ENCODE measurements at places on chromosomes 16 and 17.

DNA sequence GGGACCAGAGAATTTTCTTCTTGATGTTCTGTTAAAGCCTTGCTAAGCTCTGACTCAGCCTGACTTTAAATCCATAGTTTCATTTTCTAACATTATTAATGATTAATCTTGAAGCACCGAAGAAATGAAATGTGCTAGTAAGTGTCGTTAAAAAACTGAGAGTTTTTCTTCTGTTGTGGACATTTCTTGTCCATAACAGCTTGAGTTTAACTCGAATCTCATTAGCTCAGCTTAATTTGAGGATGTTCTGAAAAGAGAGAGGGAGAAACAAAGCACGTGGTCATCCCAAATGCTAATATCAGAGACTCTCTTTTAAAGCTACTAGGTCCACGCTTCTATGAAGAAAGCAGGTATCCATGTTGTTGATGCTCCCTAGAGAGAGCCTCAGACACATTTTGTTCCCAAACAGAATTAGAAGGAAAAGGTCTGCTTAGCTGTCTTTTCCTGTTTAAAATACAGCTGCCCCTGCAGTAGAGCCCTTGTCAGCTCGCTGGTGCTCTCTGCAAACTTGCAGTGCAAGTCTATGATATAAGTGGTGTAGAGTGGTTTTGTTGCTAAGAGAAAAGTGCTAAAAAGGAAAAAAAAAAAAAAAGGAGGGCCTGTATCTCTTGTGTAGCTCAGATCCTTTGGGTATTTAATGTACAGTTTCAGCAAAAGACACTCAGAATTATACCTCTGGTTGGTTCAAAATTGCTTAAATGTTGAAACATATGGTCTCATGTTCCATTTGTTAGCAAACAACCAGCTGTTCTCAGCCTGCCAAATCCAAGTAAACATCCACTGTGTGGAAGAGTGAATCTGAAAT is 191.1 kb upstream of the TBX2 start:
- no peak for DNase-seq

DNA sequence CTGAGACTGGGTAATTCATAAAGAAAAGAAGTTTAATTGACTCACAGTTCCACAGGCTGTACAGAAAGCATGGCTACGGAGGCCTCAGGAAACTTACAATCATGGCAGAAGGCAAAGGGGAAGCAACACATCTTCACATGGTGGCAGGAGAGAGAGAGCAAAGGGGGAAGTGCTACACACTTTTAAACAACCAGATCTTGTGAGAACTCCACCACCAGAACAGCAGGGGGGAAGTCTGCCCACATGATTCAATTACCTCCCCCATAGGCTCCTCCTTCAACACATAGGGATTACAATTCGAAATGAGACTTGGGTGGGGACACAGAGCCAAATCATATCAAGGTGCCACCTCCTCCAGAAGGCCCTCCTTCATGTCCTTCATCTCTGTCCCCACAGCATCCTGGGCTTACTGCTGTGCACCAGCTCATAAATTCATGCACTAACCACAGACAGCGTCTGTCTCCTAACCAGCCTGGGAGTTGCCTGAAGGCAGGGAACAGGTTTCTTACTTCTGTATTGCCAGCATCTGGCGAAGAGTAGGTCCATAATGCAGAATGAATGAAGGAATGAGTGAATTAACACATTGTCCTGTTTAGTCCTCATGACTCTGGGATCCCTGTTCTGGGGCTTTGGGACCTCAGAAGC is 74.4 kb downstream of the WSB1 start:
- no peak for DNase-seq

DNA sequence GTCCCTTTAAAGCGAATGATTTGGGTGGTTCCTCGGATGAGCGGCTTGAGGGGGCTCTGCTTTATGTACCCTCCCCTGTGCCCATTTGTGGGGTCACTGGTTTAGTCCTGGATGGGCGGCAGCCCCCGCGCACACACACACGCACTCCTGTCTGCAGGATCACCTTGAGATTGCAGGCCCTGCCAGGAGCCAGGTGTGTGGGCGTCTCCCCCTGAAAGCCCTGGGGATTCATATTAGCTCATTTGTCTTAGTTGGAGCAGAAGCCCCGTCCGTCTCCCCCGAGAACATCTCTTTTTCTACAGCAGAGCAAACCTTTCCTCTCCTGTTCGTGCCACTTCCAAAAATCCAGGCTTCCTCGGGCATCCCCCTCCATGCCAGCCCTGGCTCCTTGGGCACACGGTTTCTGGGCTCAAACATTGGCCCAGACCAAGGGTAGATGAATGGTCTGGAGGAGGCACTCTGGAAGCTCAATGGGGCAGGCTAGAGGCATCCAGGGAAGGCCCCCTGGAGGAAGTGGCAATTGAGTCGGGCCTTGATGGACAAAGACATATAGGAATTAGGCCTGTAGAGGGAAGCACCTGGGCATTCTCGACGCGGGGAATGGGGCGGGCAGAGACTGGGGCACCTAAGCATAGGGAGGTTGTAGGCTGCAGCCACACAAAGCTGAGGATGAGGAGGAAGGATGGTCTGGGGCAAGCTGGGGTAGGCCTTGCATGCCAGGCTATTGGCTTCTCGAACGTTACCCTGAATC is 218.5 kb upstream of the GSE1 start:
- DNase-seq, result no peak

GRCh38 chr17:74148446-74148845 is 55.0 kb upstream of the RPL38 start:
- DNase-seq, result no peak

DNA sequence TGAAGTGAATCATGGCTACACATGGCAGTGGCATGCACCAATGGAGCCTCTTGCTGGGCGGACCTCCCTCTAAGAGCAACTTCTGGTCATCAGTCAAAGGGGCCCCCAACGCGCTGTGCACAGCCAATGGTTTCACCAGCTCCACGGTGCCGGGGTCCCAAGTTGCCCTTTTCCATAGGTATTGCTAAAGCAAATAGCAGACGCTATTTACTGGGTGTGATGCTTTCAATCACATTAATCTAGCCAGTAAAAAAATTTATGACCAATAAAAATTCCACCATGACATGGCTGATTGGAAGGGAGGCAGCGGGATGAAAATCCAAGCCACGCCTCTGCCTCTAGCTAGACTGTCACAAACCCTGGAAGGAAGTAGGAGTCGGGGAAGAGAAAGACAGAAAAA is 680.3 kb upstream of the SOX9 start:
- DNase-seq, result no peak

- DNase-seq, result no peak
These were observed 171.5 kb downstream of the AXIN2 start for GRCh38 chr17:65389949-65390348.

GRCh38 chr16:87095271-87095670 is 221.9 kb downstream of the C16orf95 start:
- DNase-seq, result no peak

DNA sequence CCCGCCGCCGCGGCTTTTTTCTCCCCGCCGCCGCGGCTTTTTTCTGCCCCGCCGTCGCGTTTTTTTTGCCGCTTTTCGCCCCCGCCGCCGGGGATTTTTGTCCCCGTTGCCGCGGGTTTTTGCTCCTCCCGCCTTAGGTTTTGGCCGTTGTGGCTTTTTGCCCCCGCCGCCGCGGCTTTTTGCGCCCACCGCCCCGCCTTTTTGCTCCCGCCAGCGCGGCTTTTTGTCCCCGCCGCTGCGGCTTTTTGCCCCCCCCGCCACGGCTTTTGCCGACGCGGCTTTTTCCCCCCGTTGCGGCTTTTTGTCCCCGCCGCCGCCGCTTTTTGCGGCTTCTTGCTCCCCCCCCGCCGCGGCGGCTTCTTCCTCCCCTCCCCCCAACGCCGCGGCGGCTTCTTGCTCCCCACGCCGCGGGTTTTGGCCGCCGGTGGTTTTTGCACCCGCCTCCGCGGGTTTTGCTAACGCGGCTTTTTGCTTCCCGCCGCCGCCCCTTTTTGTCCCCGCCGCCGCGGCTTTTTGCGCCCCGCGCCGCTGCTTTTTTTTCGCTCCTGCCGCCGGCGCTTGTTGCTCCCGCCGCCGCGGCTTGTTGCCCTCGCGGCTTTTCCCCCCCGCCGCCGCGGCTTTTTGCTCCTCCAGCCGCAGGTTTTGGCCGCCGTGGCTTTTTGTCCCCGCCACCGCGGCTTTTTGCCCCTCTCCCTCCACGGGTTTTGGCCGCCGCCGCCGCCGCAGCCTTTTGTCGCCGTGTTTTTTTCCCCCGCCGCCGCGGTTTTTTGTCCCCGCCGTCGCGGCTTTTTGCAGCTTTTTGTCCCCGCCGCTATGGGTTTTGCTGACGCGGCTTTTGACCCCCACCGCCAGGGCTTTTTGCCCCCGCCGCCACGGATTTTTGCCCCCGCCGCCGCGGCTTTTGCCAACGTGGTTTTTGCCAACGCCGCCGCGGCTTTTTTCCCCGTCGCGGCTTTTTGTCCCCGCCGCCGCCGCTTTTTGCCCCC is 150.3 kb downstream of the KCNJ18 start:
- DNase-seq, result no peak

DNA sequence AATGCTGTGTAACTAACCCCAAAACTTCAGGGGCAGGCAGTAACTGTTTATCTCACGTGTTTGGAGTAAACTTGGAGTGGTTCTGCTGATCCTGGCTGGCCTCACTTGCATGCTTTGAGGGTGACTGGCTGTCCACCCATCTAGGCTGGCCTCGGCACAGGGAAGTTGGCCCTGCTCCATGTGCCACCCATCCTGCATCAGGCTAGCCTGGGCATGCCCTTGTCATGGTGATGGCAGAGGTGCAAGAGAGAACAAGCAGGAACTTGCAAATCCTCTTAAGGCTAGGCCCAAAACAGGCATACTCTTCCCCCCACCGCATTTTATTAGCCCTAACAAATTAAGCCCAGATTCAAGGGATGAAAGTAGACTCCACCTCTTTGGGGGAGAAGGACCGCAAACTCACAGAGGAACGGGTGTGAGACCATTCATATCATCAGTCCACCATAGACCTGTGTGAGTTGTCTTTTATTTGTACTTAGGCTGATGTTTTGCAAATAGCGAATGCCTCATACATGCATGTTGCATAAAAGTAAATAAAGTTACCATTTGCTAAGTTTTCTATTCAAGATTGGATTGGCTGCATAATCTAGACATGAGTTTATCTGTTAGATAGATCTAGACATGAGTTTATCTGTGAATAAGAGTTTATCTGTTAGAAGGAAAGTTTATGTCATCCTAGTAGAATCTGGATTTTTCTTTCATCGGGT is 221.0 kb downstream of the CCDC182 start:
- DNase-seq, result no peak

DNA sequence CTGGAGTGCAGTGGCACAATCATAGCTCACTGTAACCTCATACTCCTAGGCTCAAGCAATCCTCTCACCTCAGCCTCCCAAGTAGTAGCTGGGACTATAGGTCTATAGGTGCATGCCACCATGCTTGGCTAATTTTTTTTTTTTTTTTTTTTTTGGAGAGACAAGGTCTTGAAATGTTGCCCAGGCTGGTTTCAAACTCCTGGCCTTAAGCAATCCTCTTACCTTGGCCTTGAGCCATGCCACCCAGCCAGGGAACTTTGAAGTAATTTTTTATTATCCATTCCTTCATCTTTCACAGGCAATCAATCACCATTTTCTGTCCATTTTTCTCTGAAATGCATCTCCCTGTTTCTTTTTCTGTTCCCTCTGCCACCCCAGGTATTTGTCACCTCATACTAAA is 6.3 kb upstream of the PSMD7 start:
- DNase-seq, result no peak

DNA sequence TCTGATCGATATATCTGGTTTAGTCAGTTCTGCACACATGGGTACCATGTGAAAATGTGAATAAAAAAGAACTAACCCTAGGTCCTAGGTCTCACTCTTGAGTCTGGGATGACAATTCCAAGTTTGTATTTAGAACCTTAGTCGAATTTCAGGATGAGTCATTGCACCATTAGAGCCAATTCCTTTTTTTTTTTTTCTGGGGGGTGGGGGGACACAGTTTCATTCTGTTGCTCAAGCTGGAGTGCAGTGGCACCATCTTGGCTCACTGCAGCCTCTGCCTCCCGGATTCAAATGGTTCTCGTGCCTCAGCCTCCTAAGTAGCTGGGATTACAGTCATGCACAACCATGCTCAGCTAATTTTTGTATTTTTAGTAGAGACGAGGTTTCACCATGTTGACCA is 41.6 kb downstream of the SPAG9 start:
- DNase-seq, result no peak

DNA sequence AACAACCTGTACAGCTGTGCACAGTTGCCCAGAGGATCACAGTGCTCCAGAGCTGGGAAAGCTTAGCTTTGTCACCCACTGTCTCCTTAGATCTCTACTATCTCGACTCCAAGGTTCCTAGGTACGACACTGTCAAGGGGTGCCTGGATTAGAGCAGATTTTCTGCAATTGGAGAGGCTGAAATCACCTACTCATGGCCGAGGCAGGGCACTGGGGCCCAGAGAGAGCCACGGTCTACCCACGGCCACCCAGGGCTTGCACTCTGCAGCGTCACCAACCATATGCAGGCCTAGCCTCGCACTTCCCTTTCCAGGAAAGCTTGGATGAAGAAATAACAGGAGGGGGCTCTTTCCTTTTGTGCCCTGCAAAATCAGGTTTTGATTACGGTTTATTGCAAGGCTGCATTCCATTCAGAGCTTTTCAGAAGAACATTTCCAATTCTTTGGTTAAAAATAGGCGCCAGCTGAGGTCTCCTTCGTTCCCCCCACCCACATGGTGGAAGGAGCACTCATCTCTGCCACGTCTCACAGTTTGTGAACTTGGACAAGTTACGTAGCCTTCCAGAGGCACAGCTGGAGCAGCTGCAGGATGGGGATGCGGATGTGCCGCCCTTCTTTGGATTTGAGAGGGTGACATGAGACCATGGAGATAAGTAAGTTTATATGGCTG is 80.0 kb downstream of the IRX5 start:
- DNase-seq, result no peak

DNA sequence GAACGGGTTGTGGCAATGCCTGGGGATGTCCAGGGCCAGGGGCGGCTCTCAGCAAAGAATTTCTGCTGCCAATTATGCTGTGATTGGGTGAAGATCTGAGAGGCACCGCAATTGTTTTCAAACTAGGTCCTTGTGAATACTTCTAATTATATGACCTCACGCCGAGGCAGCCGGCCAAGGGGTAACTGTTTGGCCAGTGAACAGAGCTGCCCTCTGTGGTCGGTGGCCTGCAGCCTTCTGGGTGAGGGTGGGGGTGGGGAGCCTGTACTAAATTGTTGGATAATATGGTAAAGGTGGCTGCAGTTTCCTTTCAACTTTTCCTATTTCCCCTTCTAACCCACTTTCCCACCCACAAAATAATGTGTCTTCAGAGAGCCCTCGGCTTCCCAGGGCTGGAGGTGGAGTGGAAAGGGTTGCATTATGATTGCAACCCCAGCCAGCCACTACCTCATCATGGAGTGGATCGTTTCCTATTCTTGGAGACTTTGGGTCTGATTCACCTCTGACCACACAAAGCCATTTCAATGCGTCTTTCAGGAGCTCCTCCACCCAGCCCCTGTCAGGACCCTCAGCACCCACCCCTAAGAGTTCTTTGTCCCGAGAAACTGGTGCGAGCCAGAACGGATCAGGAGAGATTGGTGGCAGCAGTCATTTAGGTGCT is 2.0 kb upstream of the DNAI2 start:
- DNase-seq, result no peak

Measured in CD4-positive, alpha-beta T cell treated with Interleukin-10 for 1 hour (primary cell).